ENCODE measurements at places on chromosomes 3 and 15. TPM values are rescaled to one million over a fixed set of nuclear protein-coding genes. Genes with fewer than 3 reads are reported as not detected.

NCBP2 gene
- total RNA-seq: 46.7 TPM

SLCO2A1 gene
- total RNA-seq: not detected

CCR4 gene
- total RNA-seq: not detected

SENP7 gene
- 0.65 TPM for total RNA-seq

REC114 gene
- total RNA-seq: not detected

CASR gene
- not detected for total RNA-seq

FILIP1L gene
- 1.2 TPM for total RNA-seq

RAB6B gene
- not detected for total RNA-seq

P2RY13 gene
- not detected for total RNA-seq

MINAR1 gene
- total RNA-seq: 0.25 TPM

SYNPR gene
- total RNA-seq: not detected

ERC2 gene
- not detected for total RNA-seq

DNA sequence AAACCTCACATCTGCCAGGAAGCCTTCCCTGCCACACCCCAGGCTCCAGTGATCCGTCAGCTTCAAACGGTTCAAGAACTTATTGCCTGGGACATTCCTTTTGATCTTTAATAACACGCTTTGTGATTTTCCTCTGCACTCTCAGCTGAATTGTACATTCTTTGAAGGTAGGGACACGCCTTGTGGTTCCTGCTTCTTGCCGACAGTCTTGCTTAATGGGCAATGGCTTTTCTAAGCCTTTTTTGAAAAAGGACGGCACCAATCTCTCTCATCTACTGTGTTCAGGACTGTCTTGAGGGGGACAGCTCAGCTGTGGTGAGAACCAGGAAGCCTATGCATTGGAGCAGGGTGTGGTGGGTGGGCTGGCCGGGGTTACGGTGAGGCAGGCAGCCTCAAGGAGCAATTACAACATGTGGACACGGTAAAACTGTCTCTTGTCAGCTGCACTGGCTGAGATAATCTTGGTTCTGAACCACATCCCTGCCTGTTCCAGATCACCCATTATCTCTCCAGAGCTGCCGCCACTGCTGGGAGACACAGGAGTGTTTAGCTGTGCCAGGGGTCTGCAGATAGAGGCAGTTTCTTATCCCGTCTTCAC, 46.0 kb upstream of the GLCE start:
- DNase-seq: no peak

DNA sequence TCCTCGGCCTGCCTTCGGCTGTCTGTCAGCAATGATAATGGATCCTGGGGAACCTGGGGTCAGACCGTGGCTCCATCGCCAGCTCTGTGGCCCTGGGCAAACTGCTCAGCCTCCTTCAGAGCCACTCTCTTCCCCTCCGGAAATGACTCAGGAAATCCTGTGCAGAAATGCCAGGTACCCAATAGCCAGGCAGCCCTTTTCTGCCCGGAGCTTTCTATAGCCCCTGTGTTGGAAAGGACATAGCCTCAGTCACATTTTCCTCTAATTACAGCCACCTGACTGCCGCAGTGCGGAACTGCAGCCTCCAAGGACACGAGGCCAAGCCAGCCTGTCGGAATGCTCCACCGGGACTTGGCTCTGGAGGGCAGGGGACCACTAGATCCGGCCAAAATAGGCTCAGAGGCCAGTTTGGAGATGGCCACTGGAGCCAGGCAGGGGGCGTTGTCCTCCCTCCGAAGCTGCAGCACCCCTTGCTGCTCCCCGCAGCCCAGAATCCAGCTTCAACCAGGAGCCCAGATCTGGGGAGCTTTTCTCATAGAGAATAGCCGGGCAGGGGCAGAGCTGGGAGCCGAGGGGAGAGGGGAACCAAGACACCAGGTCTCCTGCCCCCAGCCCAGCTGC, 11.6 kb upstream of the ZXDC start:
- no peak for DNase-seq

DNA sequence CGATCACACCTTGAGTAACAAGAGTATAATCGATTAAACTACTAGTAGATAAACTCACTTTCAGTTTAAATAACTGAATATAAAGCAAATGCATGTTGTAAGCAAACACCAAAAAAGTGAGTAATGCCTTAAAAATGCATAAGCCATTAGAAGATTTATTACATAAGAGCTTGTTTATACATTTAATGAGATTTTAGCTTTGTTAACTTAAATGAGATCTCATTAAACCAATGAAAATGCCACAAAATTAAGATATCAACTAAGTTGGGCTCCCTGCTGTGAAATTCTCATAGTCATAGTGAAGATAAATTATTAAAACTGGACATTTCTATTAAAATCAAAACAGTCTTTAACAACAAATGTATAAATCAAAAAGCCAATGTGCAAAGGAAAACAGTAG, 701.2 kb downstream of the NLGN1 start:
- DNase-seq: no peak

GRCh38 chr3:164851905-164852304, 226.4 kb downstream of the SI start:
- DNase-seq: no peak

- DNase-seq: peak; percentile 85
Observed at GRCh38 chr3:175150812-175151401, 291.8 kb downstream of the NAALADL2 start.

DNA sequence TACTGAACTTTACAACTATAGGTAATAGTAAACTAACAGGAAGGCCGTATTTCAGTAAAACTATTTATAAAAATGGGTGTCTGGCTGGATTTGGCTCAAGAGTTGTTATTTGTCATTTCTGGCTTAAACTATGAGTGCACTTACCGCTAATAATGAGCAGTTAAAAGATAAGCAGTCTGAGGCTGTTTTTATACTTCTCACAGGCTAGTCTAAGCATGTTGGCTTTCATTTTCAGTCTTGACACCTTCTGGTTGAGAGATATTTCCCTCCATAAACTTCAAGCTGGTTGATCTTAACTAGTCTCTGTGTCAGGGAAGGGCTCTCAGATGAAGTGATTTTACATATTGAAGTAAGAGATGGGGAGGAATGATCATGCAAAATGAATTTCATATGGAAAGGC, 96.1 kb downstream of the RSRC1 start:
- no peak for DNase-seq

GRCh38 chr3:150421256-150421655, 13.2 kb downstream of the TSC22D2 start:
- no peak for DNase-seq

GRCh38 chr3:29759411-29760225, 478.7 kb downstream of the RBMS3 start:
- no peak for DNase-seq

DNA sequence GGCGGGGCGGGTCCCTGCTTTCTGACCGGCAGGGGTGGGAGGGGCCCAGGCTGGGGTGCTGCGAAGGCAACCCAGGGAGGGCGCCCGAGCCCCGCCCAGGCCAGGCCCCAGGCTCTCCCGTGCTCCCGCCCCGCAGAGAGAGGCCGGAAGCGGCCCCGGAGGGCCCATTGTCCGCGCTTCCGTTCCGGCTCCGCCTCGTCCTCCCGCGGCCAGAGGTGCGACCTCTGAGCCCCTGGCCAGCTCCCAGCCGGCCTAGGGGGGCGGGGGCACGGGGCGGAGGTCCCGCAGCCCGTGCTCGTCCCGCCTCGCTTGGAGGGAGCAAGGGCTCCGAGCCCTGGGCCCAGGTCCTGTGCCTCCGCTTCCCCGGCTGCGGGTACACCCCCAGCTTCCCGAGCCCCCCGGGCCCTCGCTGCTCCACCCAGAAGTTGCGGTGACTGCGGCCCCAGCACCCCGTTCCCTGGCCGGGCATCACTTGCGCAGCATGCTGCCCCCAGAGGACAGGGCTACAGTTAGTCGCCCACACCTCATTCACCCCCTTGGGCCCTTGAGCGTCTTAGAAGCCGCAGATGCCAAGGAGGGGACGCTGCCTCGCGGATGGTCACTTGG, 20.4 kb upstream of the PLXND1 start:
- no peak for DNase-seq

- DNase-seq: no peak
Observed at GRCh38 chr3:128312271-128312670, 154.4 kb downstream of the DNAJB8 start.

GRCh38 chr15:45443645-45444044, 65.3 kb upstream of the GATM start:
- DNase-seq: no peak

DNA sequence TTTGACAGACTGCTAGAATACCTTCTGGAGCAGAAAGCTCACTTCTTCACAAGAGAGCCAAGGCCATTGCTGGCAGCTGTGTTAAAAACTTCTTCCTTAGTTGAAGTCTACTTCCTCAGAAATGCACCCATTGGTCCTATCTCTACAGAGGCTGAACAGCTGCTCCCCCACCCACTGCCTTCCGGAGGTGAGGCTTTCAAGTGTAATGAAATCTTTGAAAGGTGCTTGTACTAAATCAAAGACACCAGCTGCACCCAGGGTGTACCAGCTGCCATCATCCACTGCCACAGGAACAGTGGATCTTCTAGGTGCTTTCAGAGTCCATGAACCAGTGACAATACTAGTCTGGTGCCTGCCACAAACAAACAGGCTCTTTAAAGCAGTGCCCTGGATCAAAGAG, 26.4 kb upstream of the HERC1 start:
- no peak for DNase-seq

- no peak for DNase-seq
Observed at GRCh38 chr3:4831580-4831950, 147.7 kb upstream of the BHLHE40 start.

GRCh38 chr15:61613729-61614128, 384.6 kb upstream of the RORA start:
- no peak for DNase-seq

DNA sequence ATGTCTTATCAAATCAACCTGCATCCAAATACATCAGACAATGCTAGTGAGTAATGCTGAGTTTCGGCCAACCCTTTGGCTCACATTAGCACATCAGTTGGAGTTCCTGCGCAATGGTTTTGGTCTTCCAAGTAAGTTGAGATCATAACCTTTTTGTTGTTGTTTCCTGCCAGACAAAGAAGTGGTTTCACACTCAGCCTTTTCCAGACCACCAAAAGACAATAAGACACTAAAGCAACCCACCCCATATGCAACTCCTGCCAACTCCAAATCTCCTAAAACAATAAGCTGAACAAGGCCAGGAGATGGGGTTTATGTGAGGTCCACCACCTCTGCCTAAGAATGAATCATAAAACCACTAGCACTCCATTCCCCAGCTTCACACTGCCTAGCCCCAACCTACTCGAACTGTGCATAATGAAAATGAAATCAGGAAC, 177.0 kb downstream of the ERC2 start:
- DNase-seq: no peak

DNA sequence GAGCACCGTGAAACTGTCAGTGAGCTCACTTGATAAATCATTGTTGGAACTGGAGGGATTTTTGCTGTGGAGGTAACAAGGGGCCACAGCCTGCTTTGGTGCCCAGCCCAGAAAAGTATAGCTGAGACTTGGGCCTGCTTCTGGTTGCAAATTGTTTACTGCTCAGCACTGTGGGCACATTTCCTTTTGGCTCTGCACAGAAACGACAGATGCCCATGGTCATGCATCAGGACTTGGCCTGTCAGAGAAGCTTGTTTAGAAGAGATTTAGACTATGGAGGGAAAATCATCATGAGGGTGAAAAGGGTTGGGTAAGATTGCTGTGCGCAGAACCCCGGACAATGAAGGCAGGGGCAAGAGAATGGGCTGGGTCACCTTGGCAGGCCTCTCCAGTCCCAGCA, 286.1 kb upstream of the CTNNB1 start:
- no peak for DNase-seq

- DNase-seq: peak; percentile 77
Observed at GRCh38 chr15:99450896-99451358, 114.9 kb upstream of the MEF2A start.

DNA sequence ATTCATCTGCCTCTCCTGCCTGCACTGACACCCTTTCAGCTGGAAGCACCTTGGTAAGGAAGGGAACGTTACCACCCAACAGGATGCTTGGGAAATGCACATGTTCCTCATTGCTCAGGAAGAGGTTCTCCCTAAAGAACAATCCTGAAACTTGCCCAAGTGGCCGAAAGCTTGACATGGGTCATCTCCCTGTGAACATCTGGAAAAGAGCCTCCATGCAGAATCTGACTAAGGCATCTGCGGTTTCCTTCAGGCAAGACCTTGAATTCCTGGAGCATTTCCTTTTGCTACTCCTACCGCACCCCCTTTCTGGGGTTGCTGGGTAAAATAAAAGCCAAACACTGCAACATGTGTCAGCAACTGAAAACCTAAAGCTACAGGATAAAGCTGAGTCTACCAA, 68.7 kb upstream of the SNRK start:
- DNase-seq: no peak

- peak; percentile 35 for DNase-seq
Observed at GRCh38 chr3:152071924-152072323, 196.8 kb upstream of the MBNL1 start.

GRCh38 chr15:88255484-88256278, 858 bp downstream of the NTRK3 start:
- DNase-seq: no peak

- no peak for DNase-seq
Observed at GRCh38 chr3:124075753-124076152, 83.8 kb upstream of the ROPN1 start.

GRCh38 chr15:31261266-31262142, 65.1 kb upstream of the KLF13 start:
- DNase-seq: no peak

- no peak for DNase-seq
Observed at GRCh38 chr3:186090901-186091300, 18.0 kb downstream of the ETV5 start.

- DNase-seq: peak; percentile 82
Observed at GRCh38 chr3:99909714-99910495, 92.2 kb downstream of the CMSS1 start.

GRCh38 chr3:195118671-195119070, 152.3 kb downstream of the XXYLT1 start:
- no peak for DNase-seq

DNA sequence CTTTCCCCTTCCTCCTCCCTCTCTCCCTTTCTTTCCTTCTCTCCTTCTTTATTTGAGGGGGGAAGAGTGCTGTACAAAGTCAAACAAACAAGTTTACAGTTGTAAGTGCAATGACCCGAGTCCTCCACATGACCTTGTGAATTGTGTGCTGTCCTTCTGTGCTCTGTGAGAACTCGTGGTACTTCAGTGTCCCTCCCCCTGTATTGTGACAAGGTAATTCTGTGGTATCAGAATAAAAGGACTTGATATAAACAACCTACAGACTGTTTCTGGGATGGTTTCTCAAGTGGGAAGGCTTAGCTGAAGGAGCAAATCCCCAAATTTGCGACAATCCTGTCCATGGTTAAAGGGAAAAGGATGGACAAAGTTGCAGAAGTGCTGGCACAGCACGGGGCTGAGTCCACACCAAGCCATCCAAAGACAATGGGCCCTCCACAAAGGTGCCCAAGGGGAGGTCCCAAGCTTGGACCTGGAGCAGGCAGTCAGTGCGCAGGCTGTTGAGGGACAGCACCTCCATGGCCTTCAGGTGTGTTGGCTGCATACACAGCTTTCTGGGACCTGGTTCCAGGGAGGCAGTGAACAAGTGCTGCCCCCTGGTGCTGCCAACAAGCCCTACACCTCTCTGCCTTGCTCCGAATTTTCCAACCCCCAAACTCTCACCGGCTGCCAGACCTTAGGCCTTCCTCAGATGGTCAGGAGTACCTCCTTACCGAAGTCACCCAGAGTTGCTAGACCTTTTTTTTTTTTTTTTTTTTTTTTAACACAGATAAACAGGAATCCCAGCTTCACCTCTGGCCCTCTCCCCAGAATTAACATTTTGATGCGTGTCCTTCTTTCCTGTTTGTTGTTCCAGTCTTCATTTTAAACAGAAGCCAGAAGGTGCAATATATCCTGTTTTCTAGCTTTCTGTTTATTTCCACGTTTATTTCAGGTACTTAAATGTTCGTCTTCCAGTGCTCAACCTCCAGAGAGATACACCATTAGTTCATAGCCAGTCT, 2.6 kb upstream of the APEH start:
- DNase-seq: peak; percentile 73
